ENCODE measurements at places on chromosomes 1 and 21.

DNA sequence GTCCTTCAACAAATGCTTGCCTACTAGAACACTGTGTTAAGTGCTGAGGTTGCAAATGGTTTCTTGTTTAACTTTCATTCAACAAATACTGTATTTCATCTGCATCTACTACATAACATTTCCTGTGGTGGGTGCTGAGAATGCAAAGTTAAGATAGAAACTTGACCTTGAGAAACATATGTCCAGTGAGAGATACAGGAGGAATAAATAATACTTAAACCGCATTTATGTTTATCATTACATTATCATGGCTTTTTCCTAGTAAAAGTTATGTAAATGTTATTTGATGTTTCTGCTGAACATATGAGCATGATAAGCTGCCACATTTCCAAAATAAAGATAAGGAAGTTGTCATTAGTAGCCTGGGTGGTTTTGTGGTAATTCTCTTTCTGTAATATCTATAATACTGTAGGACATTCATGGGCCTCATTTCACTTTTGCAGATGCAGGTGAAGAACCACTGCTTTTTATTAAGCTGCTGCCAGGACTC lies 590.4 kb downstream of the PLPP3 start:
- no peak for DNase-seq

GRCh38 chr1:180695282-180695681 lies 63.5 kb downstream of the XPR1 start:
- DNase-seq = no peak

DNA sequence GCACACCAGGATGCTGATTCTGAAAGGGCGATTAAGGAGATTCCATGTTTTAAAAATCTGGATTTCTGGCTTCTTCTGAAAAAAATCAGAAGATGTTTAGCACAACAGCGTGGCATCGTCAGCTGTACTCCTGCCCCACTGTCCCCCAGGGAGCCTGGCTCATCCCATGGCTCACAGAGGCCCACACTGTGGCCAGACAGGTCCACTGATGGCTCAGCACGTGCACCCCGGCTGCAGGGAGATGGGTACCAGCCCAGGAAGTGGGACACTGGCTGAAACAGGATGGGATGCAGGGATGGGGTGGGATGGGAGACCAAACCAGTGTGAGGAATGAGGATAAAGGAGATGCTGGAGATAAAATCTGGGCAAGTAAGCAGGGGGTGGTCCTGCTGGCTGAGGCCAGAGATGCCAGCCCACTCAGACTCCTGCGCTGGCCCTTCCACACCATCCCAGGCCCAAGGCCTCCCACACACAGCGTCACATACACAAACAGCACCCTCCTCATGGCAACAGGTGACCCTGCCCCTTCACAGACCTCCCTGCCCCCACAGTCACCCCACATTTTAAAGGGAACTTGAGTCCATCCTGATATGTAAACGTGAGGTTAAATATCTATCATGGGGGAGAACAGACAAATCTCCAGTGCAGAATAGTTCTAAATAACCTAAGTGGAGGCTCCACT lies 23.9 kb upstream of the SAMD11 start:
- DNase-seq = no peak

- DNase-seq = no peak
These were observed 576.2 kb downstream of the MATN1 start for GRCh38 chr1:30147188-30147587.

DNA sequence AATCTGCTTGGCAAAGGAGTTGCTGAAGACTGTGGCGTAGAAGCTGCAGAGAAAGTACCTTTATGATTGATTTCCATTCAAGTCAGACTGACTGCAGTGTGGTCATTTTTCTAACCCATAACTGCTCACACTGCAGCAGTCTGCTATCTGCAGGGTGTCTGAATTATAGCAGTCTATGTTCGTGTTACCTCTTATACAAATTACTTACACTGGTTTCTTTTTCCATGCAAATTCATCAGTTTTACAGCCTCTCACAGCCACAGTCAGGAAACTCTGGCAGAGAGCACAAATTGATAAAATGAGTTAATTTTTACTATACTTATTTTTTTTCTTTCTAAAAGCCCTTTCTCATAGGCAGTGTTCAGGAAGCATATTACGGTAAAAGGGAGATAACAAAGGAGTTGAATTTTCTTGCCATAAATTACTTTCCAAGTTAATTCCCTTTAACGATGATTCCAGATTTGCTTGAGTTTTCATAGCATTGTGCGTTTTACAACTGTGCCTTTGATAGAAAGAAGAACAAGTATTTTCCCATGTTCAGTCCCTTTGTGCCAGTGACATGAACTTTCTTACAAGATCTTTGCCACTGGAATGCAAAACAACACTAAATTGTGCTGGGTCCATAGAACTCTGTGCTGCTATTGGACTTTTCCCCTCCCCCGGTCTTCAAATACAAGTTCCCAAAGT lies 261.5 kb downstream of the NFIA start:
- no peak for DNase-seq

All from LoVo (cell line).